Stimulated activated effector memory CD8-positive, alpha-beta T cell treated with anti-CD3 and anti-CD28 coated beads, Interleukin-12 subunit alpha, Interleukin-12 subunit beta, amount 100 ng/mL, for 72 hours (primary cell): ENCODE measurements at places on chromosomes 2 and 18.

- no peak for DNase-seq
These were observed 160.7 kb downstream of the ALPK2 start for GRCh38 chr18:58468191-58468590.

DNA sequence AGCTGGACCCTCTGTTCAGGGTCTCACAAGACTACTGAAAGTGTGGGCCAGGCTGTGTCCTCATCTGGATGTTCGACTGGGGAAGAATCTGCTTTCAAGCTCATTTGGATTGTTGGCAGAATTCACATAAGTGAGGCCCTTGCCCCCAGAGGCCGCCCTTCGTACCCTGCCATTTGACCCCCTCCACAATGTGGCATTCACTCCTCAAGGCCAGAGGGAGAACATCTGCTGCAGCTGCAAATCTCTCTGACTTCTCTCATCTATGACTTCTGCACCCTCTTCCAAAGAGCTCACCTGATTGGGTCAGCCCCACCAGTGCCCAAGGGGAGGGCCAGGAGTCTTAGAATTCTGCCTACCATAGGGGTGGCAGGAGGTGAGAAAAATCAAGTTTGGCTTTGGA lies 3.9 kb upstream of the CNDP2 start:
- no peak for DNase-seq

DNA sequence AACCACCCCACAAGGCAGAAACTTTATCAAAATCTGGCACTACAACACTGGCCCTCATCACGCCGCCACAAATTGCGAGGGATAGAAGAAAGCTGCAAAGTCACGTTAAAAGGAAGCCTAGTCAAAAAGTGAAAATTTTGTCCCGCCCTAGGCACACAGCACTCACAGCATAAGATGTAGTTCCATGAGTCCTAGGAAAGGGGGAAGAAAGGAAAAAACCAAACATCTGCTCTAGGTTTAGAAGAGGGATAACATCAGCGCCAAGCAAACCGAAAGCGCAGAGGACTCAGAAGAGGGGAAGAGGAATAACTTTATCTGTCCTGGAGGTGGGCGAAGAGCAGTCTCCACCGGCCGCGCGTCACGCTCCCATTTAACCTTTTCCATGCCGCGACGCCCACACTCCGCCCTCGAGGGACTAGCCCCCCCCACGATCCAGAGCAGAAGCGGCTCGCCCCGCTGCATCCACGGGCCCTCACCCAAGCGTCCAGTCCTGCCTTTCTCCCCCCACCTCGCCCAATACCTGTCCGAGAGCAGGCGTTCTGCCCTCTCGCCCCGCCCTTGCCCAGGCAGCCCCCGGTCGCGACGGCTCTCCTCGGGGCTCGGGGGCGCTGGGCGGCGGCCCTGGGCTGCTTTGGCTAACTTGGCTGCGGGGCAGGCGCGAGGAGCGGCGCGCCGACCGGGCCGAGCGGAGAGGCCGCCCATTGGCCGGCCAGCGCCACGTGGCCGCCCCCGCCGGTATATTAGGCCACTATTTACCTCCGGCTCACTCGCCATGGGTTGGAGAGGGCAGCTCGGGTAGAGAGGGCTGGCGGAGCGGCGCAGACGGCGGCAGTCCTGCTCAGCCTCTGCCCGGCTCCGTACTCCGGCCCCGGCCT lies at the start of gene HOXD1:
Gene HOXD1, plus strand, starts transcription at position 770 of the 875 bp plus-strand sequence. CDS start 134 bp downstream, outside the sequence.
- peak; percentile 50 for DNase-seq

DNA sequence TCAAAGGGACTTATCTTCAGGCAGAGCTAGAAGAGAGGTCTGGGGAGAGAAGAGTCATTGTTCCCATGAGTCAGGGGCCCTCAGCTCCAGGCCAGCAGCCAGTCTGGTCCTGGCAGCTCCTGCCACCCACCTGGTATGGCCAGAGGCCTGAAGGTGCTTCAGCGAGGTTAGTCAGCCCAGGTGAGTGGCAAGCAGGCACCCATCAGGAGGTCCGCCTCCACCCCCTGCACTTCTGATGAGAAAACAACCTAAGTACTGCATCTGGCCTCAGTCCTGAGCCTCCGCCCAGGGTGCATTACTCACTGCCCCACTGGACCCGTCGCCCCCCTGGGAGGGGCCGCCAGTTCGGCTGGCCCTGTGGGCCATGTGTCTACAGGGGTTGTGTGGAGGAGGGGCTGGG lies 130.2 kb downstream of the INHBB start:
- no peak for DNase-seq

DNA sequence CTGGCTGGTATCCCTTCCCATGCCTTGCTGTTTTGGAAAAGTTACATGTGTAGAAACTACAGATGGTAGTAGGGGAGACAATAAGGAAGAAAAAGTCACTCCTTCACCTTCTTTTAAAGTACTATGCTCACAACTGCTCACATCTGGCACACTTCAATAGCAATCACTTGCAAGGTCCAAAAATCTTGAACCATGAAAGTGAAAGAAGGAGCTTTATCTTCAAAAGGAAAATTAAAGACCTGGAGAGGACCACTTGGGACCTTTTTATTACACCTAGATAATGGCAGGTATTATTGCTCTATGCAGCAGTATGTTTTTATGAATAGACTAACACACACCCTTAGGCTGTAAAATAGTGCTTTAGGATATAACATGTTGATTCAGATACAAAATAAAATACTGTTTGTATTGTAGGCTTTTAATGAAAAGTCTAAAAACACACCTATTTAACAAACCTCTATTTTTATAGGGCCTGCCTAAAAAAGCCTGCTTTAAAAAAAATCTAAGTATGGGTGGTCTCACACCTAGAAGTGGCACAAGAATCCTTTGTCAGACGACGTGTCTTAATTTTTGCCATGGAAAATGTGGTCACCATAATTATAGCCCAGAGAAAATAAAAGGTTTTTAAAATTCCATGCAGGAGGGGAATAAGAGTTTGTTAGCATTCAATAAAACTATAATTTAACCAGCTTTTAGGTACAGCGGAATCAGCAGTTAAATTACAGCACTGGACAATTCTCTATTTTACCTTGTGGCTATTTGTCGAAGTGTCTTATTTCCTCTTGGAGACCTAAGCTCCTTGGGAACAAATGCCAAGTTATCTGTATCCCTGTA lies 124.0 kb downstream of the BCL2 start:
- DNase-seq: no peak

DNA sequence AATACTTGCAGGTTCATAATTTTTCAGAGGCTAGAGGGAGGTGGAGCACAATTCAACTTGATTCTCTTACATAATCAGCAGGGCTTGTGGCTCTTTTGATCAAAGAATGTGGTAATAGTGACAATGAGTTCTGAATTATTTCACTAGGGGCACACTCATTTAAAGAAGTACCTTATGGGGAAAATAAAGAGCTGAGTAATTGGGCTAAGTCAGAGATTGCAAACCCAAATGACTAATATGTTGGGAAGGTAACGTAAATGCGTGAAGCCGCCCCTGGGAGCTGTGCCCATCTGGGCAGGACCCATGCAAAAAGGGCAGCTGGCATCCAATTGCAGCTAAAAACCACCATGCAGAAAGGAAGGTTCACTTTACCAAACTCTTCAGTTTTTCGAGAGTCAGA lies 35.3 kb downstream of the NCKAP5 start:
- DNase-seq: no peak

- no peak for DNase-seq
These were observed 218.5 kb downstream of the TFCP2L1 start for GRCh38 chr2:121066526-121066925.

DNA sequence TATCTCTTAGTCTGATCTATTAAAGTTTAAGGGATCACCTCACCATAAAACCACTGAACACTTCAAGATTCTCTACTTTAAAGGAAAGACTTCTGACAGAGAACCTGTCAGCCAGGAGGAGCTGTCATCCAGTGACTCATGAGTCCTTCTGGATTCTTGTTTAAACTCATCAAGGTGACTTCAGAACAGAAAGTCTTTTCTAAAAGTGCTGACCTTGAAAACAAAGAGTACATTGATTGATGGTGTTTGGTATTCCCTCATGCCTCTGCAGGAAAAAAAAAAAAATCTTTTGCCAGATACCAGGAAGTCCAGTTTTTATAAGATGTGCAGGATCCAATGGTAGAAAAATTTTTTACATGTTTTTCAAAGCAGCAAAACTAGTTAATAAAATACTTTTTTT lies 12.3 kb downstream of the DSG2 start:
- no peak for DNase-seq

- DNase-seq: no peak
These were observed 622.3 kb downstream of the ADCYAP1 start for GRCh38 chr18:1526991-1527390.

GRCh38 chr2:206431439-206431838 lies 11.9 kb upstream of the ADAM23 start:
- no peak for DNase-seq

GRCh38 chr2:85042330-85042729 lies 71.4 kb downstream of the KCMF1 start:
- no peak for DNase-seq

- DNase-seq: no peak
These were observed 2.5 kb downstream of the TMBIM1 start for GRCh38 chr2:218289639-218290315.

DNA sequence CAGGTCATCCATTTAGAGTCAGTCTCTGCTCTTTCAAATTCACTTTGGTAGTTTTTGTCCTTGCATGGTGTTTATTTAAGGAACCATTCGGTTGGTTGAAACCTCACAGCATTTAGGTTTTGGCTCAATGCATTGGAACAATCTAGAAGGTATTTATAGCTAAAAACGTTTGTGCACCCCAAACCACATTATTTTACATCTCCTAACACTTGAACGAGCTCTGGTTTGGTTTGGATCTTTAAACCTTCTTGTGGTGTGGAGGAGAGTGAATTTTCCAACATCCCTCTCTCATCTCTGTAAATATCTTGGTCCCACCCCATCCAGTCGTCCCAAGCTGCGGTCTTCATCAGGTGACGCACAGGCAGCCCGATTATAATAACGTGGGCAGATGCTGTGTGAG lies 287.9 kb downstream of the LPIN1 start:
- DNase-seq: no peak

DNA sequence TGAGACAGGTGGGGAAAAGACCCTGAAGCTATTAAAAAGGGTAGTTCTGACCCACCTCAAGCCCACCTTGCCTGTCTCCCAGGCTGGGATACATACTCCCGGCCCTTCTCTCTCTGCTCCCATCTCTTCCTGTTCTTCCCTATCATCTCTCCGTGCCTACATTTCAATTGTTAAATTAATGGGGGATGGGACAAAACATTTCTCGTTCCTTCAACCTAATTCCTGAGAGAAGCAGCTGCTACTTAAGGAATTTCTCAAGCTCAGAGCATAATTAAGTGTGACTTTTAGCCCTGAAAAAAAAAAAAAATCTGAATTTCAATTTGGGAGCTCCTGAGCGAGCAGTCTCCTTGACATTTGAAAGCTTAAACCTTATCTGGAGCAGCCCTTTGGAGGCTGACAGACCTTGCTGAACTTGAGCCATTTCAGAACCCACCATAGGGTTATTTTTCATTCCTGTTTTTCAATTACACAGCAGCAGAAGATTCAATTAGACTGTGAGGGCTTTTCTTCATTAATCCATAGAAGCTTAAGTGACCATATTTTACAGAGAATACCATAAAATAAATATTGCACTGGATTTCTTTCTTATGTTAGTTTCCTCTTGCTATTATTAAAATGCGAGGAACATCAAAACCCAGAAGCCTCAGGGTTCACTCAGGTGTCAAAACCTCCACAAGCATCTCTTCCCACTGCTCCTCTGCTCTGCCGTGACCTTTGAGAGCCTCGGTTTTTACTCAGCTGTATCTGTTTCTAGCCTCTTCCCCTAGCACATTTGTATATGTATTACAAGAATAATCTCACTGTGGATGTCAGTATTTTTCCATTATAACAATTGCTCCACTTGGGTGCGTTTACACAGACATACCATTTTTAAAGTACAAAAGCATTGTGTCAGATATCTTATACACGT lies 125.7 kb downstream of the B3GNT2 start:
- no peak for DNase-seq

DNA sequence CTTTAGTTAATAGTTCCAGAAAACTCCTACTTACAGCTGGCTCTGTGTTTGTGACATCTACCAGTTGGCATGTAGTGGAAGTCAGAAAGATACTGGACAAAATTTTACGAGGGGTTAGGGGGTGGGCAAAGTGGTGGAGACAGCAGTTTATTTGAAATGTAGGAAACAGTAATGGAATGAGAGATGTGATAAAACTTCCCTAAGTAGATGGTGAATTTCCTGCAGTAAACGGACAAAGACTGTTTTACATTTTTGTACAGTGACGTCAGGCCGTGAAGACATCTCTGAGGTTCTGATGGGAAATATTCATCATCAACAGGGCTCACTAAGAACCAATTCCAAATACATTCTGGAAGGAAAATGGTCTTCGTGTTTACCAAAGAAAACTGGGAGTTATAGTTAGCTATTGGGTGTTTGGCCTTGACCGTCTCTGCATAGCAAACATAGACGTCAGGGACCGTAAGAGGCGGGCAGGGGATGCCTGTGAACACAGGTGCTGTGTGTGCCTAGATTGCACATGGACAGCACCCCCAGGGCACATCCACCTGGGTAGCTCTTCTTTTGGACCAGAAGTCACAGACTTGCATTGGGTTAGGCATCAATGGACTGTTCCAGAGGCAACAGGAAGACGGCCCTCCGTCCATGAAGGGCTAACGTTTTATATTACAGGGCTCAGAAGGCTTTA lies 131.5 kb downstream of the ZNF516 start:
- no peak for DNase-seq

DNA sequence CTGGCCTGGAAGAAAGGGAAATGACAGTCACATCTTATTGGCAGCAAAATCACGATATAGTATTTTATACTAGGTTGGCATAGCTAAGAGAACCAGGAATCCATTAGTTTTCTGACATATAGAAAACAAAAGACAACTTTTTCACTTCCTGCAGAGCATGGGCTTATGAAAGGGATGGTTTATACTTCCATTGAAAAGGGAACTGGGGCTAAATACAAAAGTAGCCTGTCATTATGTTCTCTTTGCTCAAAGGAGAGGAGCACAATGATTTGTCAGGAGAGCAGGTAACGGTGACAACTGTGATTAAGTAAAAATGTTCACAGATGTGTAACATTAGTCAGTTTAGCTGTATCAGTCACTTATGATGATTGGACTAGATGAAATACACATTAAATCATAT lies 46.4 kb downstream of the SLC25A12 start:
- DNase-seq: no peak

DNA sequence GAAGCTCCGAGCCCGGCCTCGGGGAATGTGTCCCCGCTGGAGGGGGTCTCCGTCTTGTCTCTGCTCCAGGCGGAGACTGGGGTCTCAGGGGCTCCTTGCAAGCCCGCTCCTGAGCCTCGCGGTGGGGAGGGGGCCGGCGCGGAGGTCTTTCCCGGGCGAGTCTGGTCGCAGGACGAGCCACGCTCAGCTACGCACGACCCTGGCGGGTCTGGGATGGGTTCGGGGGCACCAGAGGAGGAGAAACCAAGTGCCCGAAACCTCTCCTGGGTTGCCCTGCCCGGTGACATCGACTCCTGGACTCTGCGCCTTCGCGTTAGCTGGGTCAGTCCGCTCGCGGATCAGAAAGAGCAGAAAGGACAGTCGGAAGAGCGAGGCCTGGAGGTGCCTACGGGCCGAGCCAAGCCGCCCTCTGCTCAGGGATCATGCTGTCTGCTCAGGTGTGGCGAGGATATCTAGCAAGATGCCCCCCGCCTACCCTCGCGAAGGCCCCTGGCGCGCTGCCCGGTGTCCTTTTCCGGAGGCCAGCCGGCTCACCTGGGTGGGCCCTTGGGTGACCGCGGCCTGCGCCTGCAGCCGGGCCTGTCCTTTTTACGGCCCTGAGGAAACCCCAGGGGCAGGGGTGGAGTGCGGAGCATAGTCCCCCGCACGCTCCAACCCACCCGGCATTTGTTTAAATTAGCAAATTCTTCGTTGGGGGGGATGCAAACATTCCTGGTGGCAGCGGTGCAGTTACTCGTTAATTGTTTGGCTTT lies 58.7 kb downstream of the SNORC start:
- no peak for DNase-seq

GRCh38 chr2:39338502-39338901 lies 94.7 kb upstream of the CDKL4 start:
- DNase-seq: no peak

- no peak for DNase-seq
These were observed 173.3 kb upstream of the PIEZO2 start for GRCh38 chr18:11322716-11323115.
